ENCODE measurements at places on chromosomes 13 and 19.

DNA sequence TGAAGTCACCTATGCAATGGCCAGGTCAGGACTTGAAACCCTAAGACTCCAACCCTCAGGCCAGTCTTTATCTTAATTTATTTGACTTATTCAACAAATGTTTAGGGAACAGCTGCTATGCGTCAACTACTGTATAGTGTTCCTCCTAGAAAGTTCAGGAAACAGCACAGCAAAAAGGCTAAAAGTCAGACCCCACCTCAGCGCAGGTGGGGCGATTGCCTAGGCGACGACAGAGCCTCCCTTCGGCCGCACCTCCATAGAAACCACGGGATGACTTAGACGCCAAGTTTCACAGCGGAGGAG lies 502 bp downstream of the VRK3 start:
- DNase-seq = no peak

DNA sequence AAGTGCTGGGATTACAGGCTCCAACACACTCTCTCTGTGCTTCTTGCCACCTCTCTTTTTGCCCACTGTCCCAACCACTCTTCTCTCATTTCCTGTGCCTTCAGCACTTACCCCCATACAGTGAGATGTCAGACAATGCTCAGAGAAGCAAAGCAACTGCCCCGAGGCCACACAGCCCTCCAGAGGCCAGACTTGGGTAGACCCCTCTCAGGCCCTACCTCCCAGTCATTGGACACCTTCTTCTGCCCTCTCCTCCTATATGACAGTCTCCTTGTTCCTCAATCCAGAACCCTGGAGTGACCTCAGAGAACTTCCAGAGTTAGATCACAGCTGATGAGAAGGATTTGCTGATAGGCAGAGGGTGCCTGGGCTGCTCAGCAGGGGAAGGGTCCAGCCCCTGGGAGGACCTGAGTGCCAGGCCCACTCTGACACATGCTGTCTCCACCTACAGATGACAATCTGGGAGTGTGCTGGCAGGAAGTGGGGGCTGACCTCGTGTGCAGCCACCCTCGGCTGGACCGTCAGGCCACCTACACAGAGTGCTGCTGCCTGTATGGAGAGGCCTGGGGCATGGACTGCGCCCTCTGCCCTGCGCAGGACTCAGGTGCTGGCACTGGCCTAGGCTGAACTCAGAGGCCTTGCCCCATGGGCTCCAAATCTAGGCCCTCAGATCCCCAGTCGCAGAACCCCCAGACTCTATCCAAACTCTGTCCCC lies 24.4 kb downstream of the LTBP4 start:
- no peak for DNase-seq

- no peak for DNase-seq
These were observed 65.6 kb downstream of the WASF3 start for GRCh38 chr13:26623125-26623524.

DNA sequence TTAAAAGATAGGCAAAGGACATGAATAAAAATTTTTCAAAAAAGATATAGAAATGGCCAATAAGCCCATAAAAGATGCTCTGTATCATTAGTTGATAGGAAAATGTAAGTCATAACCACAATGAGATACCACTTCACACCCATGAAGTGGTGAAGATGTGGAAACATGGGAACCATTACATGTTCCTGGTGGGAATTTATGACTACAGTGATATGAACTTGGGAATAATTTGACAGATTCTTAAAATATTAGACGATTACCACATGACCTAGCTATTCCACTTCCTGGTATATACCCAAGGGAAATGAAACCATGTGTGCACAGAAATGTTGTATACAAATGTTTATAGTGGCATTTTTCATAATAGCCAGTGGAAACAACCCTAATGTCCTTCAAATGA lies 232.2 kb downstream of the GGACT start:
- DNase-seq = no peak

- DNase-seq = no peak
These were observed 4.4 kb downstream of the TRPM4 start for GRCh38 chr19:49161987-49162386.

DNA sequence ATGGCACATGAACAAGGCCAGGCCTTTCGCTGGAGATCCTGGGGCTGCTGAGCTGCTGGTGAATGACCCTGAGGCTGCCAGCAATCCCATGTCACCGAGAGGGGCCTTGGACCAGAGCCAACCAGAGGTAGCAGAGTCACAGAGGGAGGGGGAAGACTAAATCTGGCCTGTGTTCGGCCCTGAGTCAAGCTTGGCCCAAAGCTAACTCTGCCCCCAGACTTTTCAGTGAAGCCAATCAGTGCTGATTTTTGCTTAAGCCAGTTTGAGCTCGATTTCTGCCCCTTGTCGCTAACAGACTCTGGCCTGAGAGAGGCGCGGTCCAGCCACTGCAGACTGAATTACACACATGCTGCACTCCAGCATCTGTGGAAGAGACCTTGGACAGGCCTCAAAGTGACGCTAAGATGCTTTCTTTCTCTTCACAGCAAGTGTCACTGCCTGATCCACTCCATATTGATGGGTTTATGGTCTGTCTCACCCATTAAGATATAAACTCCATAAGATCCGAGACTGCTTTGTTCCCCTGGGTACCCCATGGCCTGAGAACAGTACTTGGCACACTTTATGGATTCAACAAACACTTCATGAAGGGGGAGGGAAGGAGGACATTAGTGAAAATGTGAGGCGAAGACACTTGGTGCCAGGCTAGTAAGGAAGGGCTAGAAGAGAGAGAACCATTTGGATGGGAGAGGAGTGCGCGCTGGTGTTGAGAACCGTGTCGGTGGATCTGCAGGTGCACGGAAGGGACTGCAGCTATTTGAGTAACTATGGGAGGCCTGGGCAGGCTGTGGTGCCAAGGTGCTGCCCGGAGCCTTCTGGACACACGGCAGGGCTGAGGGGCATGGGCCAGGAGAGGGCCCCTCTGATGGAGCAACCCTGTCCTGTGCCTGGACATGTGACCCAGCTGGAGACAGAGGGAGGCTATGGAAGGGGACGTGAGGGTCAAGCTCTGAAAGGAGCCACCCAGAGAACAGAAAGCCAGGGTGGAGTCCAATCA lies 17.6 kb downstream of the RANBP3 start:
- DNase-seq = no peak

DNA sequence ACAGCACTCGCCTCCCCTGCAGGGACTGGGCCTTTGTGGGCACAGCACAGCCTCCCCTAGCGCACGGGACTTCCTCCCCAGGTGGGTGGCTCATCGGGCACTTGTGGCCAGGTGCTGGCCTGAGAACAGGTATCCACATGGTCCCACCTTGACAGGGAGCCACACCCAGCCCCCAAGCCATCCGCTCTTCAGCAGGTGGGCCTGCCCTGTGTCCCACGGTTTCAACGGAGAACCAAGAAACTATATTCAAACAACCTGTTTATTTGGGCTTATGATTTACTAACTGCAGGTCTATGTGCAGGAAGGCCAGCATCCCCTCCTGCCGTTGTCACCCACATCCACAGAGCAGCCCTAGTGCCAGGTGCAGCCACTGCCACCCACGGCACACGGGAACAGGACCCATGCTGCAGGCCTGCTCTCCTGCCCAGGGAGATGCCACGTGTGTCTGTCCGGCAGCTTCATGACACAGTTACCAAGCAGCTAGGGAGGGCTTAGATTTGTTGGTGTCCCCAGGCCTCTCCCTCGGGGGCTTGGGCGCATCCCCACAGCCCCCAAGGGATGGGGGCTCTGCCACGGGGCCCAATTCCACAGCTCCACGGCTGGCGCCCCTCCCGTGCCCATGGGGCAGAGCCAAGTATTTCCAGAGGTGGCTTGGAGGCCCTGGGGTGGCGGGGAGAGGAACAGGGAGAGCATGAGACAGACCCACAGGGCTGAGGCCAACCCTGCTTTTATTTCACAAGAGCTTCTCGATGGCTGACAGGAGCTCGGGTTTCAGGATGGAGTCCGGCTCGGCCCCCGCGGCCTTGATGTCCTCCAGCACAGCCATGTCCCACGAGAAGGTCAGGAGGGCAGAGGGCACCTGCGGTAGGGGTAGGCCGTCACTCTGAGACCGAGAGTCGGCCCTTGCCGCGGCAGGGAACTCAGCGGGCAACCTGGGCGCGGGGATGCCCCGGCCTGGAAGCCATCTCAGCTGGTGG lies 12.5 kb downstream of the UBXN6 start:
- DNase-seq = no peak

DNA sequence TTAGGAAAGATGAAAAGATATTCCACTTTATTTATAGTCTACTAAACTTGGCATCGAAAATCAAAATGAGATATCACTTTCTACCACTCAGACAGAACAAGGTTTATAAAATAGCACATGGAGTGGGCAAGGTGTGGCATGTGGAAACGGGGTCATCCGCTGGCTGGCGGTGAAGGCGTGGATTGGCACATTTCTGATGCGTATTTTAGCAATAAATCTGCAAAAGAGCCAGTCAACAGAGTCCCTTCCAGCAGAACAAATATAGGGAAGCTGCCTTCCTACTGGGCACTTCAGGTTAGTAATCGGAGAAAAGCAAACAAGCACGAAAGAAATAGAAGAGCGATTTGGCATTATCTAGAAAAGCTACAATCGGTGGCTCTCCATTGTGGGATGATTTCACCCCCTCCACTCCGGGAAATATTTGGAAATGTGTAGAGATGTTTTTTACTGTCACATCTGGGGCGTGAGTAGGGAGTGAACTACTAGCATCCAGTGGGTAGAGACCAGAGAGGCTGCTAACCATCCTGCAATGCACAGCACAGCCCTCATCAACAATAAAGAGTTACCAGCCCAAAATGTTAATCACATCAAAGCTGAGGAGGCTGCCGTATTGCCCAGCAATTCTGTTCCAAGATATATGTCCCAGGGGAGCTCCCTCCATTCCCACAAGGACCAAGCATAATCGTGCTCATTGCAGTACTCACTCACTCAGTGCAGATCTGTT lies 116.1 kb upstream of the PEG3 start:
- no peak for DNase-seq

DNA sequence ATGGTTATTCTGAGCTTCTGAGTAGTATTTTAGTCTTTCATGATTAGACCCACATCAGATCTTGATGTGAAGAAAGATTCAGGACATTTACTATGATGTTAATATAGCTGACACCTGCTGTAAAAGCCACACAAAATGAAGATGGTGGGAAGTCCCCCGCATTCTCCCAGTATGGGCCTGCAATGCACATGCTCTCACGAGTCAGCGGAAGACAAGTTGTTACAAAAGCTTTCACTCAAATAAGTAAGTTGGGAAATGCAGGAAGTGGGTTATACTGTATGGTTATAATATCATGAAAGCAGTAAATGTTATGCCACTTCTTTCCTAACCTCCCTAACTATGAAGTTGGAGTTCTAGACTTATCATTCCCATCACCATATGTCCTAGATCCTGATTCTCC lies 171.9 kb downstream of the KLF5 start:
- no peak for DNase-seq

DNA sequence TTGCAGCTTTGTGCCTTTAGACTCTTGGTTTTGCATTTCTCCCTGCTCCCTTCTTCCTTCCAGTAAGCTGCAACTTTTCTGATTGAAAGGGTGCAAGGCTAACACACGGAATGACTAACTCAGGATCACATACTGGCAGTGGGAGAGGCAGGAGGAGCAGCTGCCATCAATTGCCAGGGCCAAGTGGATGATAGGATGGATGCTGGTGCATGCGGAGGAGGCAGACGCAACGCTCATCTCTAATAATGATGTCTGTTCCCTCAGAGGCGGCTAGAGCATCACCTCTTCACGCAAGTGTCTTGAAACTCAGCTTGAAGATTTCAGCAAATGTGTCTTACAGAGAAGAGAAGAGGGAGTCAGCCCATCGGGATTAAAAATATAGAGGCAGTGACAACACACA lies 49.5 kb upstream of the TPM4 start:
- DNase-seq = no peak

GRCh38 chr19:10761443-10762250 lies 43.8 kb downstream of the DNM2 start:
- DNase-seq = no peak

DNA sequence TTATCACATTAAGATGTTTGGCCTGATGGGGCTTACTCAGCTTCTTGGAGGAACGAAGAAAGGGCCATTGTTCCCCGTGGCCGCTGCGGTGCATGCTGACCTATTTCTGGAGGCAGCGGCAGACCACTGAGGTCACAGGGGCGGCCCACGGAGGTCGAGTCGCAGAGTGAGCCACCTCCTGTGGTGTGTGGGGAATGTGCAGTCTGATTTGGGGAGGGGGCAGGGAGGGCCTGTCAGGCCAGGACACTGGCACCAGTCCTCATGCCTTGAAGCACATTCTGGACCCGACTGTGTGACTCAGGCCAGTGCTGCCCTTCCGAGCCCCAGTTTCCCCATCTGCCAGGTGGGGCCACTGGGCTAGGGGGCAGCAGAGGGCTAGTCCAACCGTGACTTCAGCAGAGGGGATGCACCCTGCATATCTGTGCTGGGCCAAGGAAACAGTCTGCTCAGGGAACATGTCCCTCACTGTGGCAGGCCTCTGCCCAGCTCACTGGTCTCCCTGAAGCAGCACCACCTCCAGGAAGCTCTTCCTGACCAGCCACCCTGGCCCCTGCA lies 6.3 kb downstream of the SLC7A10 start:
- DNase-seq = no peak

- no peak for DNase-seq
These were observed 223.7 kb downstream of the TBC1D4 start for GRCh38 chr13:75258159-75258782.

DNA sequence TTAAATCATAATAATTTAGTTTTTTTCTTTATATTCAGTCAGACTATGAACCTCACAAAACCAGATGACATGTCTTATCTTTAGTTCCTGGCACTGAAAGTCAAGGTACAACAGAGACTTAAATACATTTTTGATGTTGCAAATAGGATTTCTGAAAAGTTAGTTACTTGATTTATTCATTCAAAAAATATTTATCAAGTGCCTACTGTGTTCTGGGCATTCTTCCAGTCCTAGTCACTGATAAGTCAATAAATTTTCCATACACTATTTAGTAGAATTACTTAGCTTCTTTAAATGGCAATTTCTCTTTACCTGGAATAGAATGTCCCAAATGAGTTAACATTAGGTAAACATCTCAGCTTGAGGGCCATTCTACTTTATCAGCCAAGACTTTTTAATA lies 938.3 kb upstream of the PCDH9 start:
- DNase-seq = no peak

- peak; percentile 68 for DNase-seq
These were observed 2.6 kb upstream of the MCEMP1 start for GRCh38 chr19:7674010-7675005.

GRCh38 chr19:45160870-45161737 lies at the start of gene NKPD1:
NKPD1 (minus strand) TSS chr19:45160982; CDS start chr19:45160150, 832 bp downstream.
- no peak for DNase-seq

- no peak for DNase-seq
These were observed 38.9 kb downstream of the SOX1 start for GRCh38 chr13:112105892-112106291.

GRCh38 chr19:50547385-50548190 lies 20.6 kb downstream of the LRRC4B start:
- no peak for DNase-seq

- no peak for DNase-seq
These were observed 476.6 kb downstream of the ZNF536 start for GRCh38 chr19:30848636-30849425.
